ENCODE measurements at places on chromosomes 2 and 18.

GRCh38 chr18:57267368-57267925 is 84.9 kb upstream of the ST8SIA3 start:
- no peak for DNase-seq

- no peak for DNase-seq
Measured at GRCh38 chr18:60893355-60894097, 439.7 kb upstream of the CDH20 start.

GRCh38 chr2:138177693-138178092 is 213.4 kb downstream of the HNMT start:
- no peak for DNase-seq

DNA sequence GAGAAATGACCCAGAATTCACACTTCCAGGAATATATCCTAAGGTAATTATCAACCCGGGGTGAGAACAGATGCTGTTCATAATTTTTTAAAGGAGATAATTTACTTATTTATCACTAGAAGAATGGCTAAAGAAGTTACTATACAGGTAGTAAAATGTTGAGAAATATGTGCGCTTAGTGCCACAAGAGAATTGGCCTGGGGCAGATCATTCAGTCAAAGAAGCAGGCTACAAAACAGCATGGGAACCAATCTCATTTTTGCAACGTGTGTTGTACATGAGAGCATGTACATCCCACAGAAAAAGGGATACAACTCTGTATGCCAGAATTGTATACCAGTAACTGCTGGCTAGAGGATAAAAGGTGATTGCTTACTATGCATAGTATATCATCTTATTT is 75.2 kb downstream of the VIT start:
- DNase-seq, result no peak

DNA sequence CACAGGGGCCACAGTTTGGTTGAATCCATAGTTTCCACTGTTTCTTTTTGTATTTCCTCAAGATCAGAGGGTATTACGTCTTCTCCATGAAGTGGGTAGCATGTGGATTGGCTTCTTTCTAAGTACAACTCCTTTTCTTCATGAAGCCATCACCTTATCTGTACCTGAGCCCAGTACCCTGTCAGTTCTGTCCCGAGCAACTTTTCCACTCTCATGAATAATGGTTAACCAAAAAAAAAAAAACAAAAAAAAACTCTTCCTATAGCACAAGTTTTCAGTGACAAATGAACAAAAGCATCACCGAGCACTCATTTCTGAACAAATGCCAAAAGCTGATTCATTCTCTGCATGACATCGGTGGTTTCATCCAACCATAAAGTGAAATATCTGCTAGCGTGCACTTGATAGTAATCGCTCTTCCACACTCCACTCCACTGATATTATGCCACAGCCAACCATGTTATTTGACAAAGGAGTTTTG is 53.0 kb upstream of the CCDC150 start:
- DNase-seq, result no peak

DNA sequence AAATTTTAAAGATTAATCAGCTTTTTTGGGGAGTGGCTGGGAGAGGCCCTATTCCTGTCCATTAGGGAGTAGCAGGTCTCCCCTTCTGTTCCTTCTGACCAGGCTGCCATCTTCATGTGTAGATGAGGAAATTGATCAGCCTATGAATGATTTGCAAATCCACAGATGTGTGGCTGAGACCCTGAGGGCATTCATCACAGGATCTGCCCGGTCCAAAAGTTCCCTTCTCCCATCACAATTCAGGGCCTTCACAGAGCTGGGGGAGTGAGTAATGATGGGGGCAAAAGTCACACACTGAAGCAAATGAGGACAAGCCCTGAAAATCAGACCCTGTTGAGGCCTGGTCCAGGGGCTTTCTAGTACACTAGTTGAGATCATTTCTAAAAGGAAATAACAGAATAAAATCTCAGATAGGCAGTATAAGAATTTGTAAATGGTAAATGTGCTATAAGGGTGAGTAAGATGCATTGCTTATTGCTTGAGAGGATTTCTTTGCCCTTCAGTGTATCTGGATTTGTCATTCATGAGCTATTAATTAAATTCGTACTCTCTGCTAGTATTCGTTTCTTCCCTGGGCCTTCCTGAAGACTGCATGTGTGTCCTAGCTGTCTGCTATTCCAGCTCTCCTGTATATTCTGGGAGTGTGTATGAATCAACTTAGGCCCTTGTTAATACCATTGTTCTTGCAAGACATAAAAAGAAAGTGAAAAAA is 53.2 kb downstream of the SETBP1 start:
- DNase-seq, result no peak

- peak; percentile 55 for DNase-seq
Measured at GRCh38 chr2:41791523-41791922, 256.3 kb upstream of the PKDCC start.

DNA sequence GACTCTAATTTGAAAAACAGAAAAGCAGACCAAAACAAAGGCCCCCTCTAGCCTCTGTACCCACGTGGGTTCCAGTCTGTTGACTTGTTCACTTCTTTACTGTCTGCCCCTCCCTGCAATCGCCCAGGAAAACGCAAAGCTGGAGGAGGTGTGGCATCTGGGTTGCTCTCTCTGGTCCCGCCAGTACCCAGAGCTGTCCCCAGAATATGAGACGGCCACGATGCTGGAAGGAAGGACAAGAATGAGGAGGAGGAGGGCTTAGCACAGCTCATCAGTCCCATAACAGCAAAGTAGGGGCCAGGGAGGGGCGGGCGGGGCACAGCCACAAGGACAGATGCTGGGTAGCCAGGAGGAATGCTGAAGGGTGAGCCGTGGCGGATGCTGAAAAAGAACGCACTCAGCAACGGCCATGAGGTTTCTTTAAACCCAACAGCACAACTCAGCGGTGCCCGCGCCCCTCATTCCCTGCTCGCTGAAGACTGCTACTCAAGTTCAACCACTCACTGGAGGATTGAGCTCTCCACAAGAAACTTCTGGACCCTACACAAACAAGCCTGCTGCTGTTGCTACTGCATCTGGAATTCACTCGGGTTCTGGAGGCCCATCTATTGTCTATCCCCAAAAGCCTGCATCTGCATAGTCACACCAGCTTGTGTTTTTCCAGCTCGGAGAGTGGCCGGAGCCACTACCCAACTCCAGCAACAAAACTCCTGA is 187.7 kb downstream of the HDAC4 start:
- no peak for DNase-seq

DNA sequence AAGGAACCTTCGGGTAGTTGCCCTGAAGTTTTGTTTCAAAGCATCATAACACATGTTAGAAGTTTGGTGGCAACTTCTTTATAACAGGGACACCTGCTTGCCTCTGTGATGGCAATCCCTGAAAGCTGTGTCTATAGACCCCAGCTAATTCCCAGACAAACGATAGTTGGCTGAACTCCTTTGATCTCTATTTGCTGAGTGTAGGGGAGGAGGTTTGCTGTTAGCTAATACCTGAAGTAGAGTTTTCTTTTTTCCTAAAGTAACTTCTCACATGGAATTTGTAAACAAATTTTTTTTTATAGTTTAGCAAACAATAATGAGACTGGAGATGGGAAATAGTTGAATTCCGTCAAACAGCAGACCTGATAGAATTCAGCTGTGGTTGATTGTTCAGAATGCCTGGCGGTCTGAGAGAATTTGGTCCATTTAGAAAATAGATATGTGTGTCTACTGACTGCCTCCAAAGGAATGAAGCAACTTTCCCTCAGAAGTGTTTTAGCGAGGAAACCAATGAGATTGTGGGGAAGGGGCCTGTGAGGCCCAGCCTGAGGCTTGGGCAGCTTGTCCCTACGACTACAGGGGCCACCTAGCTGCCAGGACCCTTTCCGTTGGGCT is 123.5 kb upstream of the EPAS1 start:
- no peak for DNase-seq

GRCh38 chr2:60092781-60093180 is 460.7 kb downstream of the BCL11A start:
- no peak for DNase-seq

All from left hindlimb (tissue), 1 donor.